ENCODE measurements at places on chromosomes 6 and 20. TPM values are rescaled to one million over a fixed set of nuclear protein-coding genes. Genes with fewer than 3 reads are reported as not detected.

GRCh38 chr20:64114356-64114971 is 7.1 kb upstream of the NPBWR2 start:
- DNase-seq: peak; percentile 52

GRCh38 chr6:170018422-170018935 is 267.1 kb downstream of the ERMARD start:
- no peak for DNase-seq

DNA sequence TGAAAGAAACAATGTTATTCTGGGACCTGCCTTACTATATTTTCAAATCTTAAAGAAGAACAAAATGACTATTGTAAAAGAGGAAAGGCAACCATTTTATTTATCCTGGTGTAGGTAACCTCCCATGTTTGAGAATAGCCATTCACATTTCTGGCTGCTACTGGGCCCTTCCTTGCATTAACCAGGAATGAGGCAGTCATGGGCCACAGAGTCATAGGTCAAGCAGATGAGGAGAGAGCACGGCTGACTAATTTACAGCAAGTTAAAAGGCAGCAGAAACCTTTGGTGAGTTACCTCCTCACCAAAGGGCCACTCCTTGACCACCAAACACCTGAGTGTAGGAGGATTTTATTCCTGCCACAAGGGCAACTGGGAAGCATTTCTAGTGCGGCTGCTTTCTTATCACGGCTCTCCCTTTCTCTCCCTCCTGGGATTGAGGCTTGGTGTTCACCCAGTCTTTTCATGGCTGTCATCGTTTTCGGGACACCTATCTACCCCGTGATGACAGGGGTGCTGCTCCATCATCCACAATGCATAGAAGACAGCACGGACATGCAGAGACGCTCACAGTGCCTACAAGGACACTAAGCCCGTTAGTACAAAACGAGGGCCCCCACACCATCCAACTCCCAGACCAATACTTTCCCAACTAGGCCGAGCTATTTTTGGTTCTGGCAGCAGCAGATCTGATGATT is 4.4 kb upstream of the LAMA4 start:
- DNase-seq: no peak

The UNC93A gene
- not detected for total RNA-seq

GRCh38 chr6:41445261-41445660 is 100.9 kb upstream of the FOXP4 start:
- no peak for DNase-seq

DNA sequence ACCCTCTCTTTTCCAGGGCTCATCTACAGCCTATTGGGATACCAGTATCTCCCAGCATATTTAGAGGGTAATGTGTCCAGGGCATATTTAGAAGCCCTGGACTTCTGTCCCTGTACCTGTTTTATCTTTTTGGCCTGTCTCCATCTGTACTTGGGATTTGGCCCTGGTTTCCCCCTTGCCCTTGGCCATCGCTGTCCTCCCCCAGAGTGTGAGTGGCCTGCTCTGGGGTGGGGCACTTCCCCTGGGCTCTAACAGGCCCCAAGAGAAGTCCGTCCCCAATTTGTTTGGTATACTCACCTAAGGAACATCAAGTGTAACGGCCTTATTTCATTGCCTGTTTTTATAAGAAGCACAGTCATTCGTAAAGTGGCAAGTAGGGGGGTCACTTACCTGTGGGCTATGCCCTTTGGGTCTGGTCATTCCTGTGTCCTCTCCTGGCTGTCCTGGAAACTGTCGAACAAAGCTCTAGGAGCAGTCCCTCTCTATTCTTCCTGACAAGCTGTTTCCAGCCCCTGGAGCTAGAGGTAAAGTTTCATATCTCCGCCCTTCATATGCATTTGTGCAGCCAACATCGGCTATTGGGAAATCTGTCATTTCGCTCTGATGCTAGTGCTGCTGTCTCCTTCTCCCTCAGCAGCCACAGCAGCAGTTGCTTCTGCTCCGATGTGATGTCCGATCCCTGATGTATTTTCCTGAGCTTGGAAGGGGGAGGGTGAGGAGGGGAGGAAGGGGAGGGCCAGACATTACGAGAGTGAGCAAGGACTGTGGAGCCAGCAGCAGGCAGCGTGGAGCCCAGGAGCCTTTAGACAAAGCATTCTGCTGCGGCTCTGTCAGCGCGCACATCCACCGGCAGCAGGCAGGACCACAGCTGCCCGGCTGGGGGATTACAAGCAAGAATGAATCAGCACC is 83.4 kb downstream of the TCP11 start:
- no peak for DNase-seq

The LINC00237 gene
- total RNA-seq: not detected

The ORC3 gene
- 38.6 TPM for total RNA-seq

The MYLK2 gene
- 0.26 TPM for total RNA-seq

GRCh38 chr6:138685257-138685656 is 88.3 kb upstream of the CCDC28A start:
- no peak for DNase-seq

The PPIL4 gene
- total RNA-seq: 28.4 TPM

- DNase-seq: no peak
Observed at GRCh38 chr20:9225879-9226278, 157.0 kb downstream of the PLCB4 start.

DNA sequence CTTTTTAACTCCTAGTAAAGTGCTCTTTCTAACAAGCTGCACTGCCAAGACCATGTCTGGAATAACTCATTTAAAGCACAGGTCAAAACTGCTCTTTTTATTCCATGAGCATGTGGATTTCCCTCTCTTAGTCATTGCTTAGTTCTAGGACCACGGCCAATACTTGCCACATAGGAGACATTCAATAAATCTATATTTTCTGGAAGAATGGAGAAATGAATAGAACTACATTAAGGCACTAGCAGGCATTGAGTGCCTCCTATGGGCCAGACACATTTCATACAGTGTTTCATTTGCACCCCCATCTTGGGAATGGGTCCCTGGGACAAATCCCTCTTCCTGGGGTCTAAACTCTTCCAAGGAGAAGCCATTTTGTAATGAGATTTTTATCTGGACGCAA is 552.8 kb upstream of the CITED2 start:
- DNase-seq: no peak

- no peak for DNase-seq
Observed at GRCh38 chr6:79111549-79111948, 33.5 kb upstream of the PHIP start.

GRCh38 chr6:142934106-142934505 is 10.9 kb downstream of the HIVEP2 start:
- DNase-seq: no peak

The KCNG1 gene
- 12.3 TPM for total RNA-seq

- no peak for DNase-seq
Observed at GRCh38 chr6:42420741-42421140, 31.0 kb downstream of the TRERF1 start.

- no peak for DNase-seq
Observed at GRCh38 chr20:51028616-51029212, 5.8 kb upstream of the KCNG1 start.

GRCh38 chr6:8888468-8888867 is 453.1 kb upstream of the SLC35B3 start:
- no peak for DNase-seq

- no peak for DNase-seq
Observed at GRCh38 chr20:41352666-41353065, 12.0 kb downstream of the LPIN3 start.

The TRIM40 gene
- total RNA-seq: not detected

The SLC22A16 gene
- total RNA-seq: not detected

- DNase-seq: no peak
Observed at GRCh38 chr6:44057238-44057930, 69.9 kb downstream of the MRPL14 start.

- peak; percentile 69 for DNase-seq
Observed at GRCh38 chr6:166221040-166221439, 53.4 kb upstream of the TBXT start.

DNA sequence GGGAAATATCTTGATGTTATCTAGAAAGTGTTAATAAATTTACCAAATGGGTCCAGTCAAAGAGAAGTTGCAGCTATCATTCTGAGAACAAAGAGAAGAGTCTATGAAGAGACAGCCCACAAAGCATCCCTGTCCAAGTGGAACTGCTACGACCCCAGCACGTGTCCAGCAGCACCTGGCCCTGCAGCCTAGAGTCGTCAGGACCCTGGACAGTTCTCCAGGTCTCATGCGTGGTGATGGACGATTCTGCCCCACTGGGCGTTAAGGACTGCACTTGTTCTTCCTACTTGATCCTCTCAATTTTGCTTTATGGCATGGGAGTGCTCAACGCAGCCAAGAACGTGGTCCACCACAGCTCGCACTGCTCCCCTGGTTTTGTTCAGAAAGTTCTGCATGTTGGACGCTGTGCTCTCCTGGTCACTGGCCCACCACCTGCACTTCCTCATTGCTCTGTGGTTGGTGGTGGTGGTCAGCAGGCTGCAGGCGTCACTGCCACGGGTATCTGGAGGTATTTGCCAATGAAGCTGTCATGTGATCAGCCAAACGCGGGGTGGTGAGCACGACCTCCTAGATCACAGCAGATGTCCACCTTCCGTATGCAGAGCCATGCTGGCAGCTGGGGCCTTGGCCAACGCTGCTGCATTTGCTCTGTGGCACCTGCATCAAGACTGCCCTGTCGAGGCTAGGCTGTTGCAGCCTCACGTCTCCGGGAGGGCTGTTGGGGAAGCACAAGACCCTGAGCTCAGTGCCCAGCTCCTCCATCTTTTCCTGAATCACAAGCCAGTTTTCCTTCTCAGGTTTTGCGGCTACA is 356.4 kb downstream of the CDH4 start:
- DNase-seq: peak; percentile 60

- no peak for DNase-seq
Observed at GRCh38 chr6:115890238-115890637, 170.5 kb downstream of the FRK start.

Measured in activated CD4-positive, alpha-beta T cell treated with anti-CD3 and anti-CD28 coated beads, Interleukin-2, amount 10 ng/mL, durations not matched to agents 24 days and 14 days (primary cell).